ENCODE measurements at places on chromosomes 2 and 18.

- DNase-seq = no peak
Measured at GRCh38 chr18:61435064-61435652, 101.9 kb downstream of the CDH20 start.

DNA sequence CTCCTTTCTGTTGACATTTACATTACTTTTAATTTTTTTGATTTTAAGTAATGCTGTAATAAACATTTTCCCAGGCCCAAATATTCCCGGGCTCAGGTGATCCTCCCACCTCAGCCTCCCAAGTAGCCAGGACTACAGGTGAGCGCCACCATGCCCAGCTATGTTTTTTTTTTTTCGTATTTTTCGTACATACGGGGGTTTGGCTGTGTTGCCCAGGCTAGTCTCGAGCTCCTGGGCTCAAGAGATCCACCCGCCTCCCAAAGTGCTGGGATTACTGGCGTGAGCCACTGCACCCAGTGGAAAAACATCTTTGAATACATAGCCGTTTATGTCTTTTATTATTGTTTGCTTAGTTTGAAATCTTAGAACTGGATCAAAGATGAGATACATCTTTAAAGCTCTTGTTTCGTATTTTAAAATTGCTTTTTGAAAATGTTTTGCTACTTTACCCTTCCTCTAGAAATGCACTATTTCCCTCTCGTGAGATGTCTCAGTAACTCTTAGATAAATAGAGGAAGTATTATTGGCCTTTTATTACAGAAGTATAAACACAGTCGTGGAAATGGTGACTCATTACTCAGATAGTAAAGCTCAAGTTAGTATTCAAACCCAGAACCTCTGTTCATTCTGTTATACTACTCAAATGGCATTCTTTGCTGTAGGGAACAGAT lies 2.4 kb downstream of the SMCHD1 start:
- DNase-seq = no peak

DNA sequence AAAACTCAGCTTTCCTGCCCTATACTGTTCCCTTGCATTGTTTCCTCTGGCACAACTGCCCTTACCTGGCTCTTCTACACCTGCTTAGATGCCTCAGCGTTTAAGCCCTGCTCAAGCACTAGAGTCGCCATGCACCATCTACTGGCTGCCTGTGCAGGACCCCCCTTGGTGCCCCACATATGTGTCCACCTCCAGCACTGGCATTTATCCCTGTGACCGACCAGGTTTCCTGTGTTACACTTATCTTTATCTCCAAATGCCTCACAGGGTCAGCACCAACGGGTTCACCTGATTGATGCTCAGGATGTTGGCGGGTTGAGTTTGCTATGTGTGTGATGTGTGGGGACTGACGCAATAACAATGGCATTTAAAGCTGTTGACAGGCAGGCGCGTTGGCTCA lies 177.5 kb downstream of the TMEM18 start:
- DNase-seq = no peak

DNA sequence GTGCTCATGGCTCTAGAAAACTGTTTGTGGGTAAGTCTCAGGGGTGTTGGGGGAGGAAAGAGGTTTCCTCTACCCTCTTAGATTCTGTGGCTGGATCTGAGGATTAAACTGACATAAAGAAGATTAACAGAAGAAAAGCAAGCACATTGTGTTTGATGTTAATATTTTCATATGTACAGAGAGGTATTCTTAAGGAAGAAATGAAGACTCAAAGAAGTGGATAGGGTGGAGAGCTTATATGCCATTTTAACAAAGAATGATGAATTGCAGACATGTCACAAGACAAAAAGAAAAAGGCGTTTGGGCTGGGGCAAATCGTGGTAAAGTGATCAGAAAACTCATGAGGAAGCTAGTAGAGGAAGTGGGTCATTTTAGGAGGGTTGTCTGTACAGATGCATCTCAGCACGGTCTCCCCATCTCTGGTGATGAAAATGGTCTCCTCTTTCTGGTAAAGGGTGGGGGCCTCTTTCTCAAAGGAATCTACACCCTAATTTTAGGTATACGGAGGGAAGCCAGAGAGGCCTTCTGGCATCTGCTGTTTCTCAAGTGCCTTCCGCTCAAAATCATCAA lies 17.8 kb downstream of the FAM110C start:
- DNase-seq = no peak

Measured in CD4-positive, alpha-beta T cell treated with Interleukin-15 for 1 hour (primary cell).